ENCODE measurements at places on chromosomes 1 and 21.

GRCh38 chr1:8055973-8056372 is 29.9 kb upstream of the ERRFI1 start:
- no peak for DNase-seq

DNA sequence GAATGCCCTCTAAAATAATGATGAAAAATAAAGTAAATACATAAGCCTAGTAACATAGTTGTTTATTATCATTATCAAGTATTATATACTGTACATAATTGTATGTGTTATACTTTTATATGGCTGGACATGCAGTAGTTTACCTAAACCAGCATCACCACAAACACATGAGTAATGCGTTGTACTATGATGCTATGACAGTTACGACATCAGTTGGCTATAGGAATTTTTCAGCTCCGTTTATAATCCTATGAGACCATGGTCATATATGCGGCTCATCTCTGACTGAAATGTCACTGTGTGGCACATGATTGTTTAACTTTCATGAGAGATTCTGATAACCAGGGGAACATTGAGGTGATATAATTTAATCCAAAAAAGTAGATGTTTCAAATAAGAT is 352.1 kb downstream of the ST6GALNAC3 start:
- no peak for DNase-seq

GRCh38 chr1:205351984-205352713 is 4.6 kb downstream of the KLHDC8A start:
- DNase-seq: no peak

DNA sequence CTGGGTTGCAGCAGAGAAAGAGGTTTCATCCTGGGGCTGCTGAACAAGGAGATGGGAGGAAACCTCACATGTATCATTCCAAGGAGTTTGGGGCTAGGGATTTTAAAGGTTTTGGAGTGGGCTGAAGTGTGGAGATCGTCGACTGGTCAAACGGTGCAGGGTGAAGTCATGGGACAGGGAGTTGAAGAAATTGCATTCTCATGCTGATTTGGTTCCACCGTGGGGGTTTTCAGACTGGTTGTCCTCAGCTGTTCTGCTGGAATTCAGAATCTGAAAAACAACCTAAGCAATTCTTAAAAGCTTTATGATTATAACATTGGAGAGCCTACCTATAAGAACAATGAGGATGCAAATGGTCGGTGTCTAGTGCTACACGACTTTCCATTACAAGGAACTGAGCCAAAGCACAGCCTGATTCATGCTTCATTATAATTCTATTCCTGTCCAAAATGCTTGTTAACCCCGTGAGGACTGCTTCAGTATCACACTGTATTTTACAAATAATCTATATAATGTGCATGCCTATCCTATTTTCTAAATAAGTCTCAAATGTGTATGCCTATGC is 242.7 kb downstream of the TM2D1 start:
- DNase-seq: no peak

DNA sequence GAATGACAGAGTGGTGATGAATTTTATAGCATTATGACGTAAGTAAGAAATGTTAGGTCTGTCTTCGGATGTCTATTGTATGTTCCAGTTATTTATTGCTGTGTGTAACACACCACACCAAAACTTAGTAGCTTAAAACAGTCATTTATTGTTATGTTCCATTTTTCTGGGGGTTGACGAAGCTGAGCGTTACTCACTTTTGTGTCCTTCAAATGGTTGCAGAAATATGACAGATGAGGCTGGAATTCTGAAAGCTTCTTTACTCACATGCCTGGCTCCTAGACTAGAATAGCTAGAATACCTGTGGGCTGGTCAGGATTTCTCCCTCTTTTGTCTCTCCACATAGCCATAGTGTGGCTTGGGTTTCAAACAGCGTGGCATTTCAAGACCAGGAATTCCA is 62.1 kb upstream of the S1PR1 start:
- no peak for DNase-seq

DNA sequence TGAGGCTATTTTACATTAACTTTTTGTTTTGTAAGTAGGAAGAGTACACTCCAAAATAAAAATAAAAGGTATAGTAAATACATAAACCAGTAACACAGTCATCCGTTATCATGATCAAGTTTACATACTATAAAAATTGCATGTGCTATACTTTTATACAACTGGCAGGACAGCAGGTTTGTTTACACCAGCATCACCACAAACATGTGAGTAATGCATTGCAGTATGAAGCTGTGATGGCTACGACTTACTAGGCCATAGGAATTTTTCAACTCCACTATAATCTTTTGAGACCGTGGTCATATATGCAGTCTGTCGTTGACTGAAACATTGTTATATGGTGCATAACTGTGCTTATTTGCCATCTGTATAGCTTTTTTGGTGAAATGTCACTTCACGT is 106.2 kb downstream of the CENPF start:
- no peak for DNase-seq

- DNase-seq: no peak
Measured at GRCh38 chr1:2628933-2629626, 3.7 kb downstream of the MMEL1 start.

- DNase-seq: no peak
Measured at GRCh38 chr1:183583466-183583865, 6.8 kb downstream of the NCF2 start.

DNA sequence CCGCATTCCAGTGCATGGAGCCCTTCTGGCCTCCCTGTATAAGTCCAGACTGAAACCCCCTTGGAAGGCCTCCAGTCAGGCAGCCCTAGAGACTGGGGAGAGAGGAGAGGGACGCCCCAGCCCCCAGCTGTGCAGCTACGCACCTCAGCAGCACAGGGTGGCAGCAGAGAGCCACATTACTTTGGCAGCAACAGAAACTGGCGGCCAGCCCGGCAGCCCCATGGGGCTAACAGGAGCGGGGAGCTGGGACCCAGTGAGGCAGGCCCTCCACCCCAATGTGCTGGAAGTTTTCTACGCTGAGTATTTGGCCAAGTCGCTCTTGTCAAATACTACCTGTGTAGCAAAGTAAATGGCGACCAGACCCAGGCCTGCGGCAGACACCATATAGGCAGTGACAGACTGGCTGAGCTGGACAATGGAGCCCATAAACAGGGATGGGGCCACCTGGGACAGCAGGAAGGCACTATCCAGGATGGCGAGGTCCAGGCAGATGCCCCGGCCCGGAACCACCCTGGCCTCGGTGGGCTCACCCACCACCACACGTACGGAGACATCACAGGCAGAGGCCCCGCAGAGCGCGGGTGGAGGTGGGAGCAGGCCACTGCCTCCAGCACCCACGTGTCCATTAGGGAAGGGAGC is 21.2 kb downstream of the SLC45A3 start:
- DNase-seq: peak; percentile 81

DNA sequence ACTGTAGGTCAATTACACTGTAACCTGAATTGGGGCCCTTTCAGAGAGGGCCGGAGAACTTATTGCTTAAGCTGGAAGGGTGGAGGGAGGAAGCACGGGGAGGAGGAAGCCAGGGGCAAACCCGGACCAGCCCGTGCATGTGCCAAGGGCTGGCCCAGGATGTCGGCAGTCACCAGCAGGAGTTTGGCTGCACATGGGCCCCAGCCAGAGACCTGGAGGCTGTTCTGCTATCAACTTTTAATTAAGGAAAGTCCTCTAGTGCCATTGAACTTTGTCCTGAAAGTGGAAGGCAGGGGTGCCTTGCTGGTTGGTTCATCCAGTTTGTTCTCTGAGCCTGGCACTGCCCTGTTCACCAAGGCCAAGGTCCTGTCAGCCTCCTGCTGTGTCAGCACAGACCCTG is 200.8 kb upstream of the VAMP3 start:
- no peak for DNase-seq

DNA sequence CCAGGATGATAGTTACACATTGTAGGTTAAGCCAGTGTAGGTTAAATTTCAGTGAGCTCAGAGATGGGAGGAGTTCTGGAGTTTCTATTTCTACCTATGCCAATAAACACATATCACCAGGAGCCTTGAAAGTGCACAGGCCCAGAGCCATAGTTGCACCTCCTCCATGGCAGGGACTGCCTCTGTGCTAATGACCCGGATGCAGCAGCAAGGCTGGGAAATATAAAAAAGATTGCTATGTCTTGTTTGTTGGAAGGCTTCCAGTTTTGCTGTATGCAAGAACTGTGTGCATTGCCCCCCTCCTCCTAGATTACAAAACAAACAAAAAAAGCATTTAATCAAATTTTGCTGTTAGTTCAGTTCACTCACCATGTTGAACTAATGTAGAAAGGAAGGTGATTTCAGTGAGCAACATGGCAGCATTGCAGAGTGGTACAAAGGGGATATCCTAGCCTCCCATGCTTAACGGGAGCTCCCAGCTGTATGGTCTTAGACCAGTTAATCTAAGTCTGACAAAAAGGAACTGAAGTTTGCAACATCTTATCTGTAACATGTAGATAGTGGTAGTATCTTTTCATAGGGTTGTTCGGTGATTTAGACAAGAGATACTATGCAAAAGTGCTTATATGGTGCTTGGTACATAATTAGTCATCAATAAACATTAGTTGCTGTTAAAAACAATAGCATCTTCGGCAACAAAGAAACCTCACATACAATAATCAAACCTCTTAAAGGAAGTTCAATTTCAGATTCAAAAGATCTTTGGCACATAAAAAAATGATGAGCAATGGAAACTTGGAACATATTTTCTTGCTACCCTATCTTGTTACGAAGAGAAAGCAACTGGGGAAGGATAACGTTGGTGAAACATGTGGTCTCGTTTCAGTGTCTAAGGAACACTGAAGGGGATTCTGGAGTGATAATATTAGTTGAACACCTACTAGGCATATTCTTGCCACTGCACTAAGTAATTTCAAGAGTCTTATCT is 309.5 kb downstream of the ASTN1 start:
- DNase-seq: no peak

- DNase-seq: no peak
Measured at GRCh38 chr1:35727434-35728040, 8.9 kb upstream of the C1orf216 start.

- DNase-seq: no peak
Measured at GRCh38 chr1:172969611-172970010, 81.1 kb downstream of the TNFSF18 start.

- DNase-seq: no peak
Measured at GRCh38 chr1:243834130-243834529, 15.9 kb downstream of the AKT3 start.

GRCh38 chr1:171835891-171836290 is 5.4 kb upstream of the DNM3 start:
- no peak for DNase-seq

DNA sequence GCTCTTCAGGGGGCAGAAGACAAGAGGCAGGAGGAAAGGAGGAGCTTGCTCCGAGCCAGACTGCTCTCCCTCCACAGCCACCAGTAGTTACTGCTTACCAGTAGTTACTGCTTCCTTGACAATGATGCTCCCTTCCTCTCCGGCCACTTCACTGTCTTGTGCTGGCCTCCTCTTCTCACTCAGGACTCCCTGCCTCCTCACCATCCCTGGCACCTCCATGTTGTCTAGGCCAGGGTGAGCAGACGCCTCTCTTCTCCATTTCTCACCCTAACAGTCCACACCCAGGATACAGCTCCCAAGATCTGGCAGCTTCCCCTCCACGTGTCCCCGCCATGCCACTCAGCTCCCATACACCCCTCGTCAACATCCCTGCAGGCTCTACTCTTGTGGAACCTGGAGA is 82.4 kb upstream of the TLR5 start:
- DNase-seq: no peak

- DNase-seq: peak; percentile 89
Measured at GRCh38 chr1:155000726-155001424, 1.7 kb upstream of the ZBTB7B start.

- DNase-seq: peak; percentile 81
Measured at GRCh38 chr1:10726355-10726754, 70.1 kb downstream of the CASZ1 start.

- no peak for DNase-seq
Measured at GRCh38 chr1:7236844-7237515, 451.7 kb downstream of the CAMTA1 start.

- peak; percentile 86 for DNase-seq
Measured at GRCh38 chr1:39845569-39846566, 37.4 kb downstream of the TRIT1 start.

DNA sequence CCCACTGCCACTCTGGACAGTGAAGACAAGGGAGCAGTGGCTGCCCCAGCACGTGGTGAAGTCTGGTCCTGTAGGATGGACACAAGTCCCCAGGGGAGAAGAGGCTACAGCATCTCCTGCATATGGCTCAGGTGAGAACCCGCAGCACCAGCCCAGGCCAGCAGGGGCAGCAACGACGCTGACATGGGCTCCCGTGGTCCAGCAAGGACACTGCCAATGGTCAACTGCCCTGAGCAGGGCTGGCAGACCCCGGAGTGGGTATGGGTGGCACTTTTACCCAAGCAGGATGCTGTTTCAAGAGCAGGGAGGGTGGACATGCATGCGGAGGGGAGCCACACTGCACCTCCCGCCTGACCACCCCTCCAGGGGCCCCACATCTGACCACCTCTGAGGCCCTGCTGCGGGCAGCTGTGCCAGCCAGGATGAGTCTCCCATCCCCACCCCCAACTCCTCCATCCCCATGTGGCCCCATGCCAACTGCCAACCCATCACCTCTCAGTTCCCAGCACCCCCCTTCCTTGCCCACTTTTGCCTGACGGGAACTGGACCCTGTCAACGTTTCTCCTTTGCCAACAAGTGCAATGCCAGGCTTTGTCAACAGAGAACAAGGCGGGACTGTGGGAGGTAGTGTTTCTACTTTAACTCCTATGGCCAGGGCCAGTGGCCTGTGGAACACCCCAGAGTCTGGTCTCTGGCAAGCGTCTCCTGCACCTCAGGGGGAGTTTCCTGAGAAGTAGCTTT is 8.6 kb downstream of the MORN1 start:
- no peak for DNase-seq

DNA sequence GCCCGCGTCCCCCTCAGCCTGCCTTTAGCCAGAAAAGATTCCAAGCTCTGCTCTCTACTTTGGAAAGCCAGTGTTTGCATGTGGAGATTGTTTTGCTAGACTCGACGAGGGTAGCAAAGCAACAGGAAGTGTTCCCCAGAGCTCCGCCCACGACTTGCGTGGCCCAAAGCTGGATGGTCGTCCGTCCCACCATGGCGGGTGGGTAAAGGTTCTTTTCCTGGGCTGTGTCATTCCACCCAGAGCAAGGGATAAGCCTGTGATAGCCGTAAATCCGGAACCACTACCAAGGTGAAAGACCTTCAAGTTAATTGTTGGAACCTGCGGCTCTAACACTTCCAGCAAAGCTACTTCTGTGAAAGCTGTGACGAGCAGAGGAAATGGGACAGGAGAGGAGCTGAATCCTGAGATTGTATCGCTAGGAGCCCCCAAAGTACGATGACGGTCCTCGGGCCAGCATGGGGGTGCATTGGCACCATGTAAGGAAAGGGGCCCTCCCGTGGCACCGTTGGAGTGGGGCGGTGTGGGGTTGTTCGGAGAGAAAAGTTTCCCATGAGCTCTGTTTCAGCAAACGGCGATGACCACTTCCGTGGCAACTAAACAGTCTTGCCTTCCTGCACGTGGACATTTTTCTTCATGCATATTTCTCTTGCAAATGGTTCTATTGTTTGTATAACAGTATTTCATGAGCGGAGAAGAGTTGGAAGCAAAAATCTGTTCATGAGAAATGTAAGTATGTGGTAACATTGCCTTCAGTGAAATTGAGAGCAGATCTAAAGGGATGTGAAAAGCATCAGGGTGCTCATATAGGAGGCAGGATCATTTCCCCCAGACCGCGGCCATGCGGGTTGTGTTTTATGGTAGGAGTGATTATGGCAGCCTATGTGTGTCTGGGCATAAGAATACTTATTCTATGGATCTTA is 8.4 kb downstream of the MX2 start:
- DNase-seq: peak; percentile 31

- no peak for DNase-seq
Measured at GRCh38 chr1:113545626-113546025, 155.3 kb downstream of the MAGI3 start.

GRCh38 chr21:42160111-42160721 is 58.7 kb upstream of the ABCG1 start:
- no peak for DNase-seq

- DNase-seq: no peak
Measured at GRCh38 chr1:201013031-201013485, 10.5 kb downstream of the KIF21B start.
